ENCODE measurements at places on chromosomes 12 and 14.
A peak's percentile ranks its signal among the peaks of the same experiment; 100 is the strongest.

- DNase-seq = no peak
Observed at GRCh38 chr12:113762155-113762881, 203.8 kb downstream of the RBM19 start.

DNA sequence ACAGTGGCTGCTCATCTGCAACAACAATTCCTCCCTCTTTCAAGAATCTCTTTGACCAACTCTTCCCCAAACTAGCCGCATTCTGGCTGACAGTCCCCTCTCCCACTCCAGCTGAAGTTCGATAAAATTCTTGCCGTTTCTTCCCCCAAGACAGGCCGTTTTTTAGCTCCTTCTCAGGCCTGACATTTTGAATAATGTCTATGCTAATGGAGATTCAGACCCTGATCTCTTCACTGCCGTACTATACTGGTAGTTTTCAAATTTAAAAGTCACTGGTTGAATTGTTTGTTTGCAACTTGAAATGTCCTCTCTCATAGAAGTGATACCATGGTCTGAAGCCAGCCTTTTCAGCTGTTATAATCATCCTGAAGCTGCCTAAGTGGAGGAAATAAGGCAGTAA lies 65.9 kb upstream of the AMN1 start:
- no peak for DNase-seq

DNA sequence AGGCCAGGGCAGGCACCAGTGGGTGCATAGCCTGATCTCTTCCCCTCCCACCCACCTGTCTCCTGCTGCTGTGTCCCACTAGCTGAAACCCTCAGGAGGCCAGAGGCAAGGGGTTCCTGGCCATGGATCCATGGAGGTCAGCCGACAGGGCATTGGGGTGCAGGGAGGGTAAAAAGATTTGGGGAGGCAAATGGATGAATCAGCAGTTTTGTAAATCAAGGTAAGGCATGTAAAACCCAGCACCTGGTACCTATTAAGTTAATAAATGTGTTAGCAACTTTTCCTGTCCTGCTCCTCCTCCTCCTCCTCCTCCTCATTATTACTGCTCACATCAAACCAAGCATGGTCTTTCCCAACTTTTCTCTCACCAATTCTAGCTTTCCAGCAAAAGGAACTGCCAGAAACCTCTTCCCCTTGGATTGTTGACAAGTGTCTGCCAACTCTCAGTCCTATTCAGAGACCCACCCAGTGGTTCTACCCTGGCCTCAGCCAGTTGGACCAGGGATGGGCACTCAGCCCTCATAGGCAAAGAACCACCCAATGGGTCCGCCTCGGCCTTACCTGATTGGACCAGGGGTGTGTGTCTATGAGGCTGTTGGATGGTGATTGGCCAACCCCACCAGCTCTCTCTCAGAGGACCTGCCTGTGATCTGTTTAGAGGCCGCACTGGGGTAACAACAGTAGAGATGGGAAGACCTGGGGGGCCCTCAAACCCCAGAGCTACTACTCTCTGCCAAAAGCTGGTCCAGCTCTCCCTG lies 155.7 kb upstream of the GSC start:
- no peak for DNase-seq

- DNase-seq = no peak
Observed at GRCh38 chr12:9319842-9320173, 111.6 kb upstream of the PZP start.

DNA sequence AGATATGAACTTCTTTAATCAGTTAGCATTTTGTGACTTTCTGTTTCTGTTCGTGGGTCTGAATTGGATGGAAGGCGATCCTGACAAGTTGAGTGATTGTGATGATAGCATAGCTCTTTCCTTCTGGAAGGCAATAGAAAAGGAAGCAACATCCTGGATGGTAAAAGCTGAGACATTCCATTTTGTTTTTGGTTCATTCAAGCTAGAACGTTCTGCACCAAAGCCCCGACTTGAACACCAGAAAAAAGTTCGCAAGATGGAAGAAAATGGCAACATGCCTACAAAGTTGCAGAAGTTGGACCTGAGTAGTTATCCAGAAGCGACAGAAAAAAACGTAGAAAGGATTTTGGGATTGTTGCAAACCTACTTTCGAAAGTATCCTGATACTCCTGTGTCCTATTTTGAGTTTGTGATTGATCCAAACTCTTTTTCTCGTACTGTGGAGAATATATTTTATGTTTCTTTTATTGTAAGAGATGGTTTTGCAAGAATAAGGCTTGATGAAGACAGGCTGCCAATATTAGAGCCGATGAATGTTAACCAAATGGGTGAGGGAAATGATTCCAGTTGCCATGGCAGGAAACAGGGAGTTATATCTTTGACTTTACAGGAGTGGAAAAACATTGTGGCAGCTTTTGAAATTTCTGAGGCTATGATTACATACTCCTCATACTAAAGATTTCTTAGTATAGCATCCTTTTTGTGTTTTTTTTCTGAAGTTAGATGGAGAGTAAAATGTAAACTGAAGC lies 896 bp downstream of the EID3 start:
- no peak for DNase-seq

DNA sequence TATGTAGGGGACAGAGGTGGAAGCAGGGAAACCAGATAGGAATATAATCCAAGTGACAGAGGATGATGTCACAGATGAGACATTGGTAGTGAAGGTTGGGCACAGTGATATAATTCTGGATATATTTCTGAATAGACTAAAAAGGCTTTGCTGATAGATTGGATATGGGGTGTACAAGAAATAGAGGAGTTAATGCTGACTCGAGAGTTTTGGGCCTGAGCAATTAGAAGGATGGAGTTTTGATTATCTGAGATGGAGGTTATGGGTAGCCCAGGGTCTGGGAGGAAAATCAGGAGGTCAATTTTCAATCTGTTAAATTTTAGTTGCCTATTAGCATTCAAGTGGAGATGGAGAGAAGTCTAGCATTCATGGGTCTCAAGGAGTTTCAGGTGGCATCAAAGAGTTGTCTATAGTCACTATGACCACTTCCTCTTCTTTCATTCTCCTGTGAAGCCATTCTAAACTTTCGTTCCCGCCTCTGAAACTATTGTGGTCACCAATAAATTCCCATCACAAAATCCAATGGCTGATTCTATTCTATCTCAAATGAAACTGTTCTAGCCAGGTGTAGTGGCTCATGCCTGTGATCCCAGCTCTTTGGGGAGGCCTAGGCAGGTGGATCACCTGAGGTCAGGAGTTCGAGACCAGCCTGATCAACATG lies 10.6 kb upstream of the ANO6 start:
- no peak for DNase-seq

DNA sequence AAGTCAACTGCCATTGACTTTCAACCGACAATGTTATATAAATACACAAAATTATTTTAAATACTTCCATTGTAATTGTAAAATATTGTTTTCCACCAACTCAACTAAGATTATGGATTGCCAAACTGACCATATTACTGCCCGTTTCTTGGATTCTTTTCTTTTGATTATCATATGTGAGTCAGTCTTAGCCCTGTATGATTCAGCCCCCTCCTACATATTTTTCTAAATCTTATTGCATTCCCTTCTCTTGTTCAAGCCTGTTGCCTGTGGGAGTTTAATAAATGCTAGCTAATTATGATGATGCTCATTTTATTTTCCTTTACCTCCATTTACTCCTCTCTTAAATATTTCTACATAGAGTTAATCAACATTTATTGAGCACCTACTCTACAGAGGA lies 6.8 kb downstream of the RASSF9 start:
- no peak for DNase-seq

GRCh38 chr12:25263594-25263993 lies 12.9 kb upstream of the KRAS start:
- no peak for DNase-seq

GRCh38 chr14:98868866-98869265 lies 403.1 kb downstream of the BCL11B start:
- DNase-seq = no peak

GRCh38 chr14:94115058-94115591 lies 4.6 kb downstream of the IFI27 start:
- DNase-seq = no peak

DNA sequence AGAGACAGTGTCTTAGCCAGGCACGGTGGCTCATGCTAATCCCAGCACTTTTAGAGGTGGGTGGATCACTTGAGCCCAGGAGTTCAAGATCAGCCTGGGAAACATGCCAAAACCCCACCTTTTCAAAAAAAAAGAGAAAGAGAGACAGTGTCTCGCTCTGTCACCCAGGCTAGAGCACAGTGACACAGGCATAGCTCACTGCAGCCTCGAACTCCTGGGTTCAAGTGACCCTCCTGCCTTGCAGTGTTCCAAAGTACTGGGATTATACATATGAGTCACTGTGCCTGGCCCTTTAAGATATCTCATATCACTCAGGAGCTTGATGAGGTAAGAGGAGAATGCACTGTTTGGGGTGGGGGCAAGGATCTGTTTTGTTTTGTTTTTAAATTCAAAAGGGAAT lies 48.1 kb upstream of the LTBP2 start:
- DNase-seq = no peak

- DNase-seq = peak; percentile 35
Observed at GRCh38 chr12:123761841-123762714, at the start of gene DNAH10. TSS of gene DNAH10 (plus strand) at chr12:123762301. CDS start at chr12:123762337, 36 bp downstream.

DNA sequence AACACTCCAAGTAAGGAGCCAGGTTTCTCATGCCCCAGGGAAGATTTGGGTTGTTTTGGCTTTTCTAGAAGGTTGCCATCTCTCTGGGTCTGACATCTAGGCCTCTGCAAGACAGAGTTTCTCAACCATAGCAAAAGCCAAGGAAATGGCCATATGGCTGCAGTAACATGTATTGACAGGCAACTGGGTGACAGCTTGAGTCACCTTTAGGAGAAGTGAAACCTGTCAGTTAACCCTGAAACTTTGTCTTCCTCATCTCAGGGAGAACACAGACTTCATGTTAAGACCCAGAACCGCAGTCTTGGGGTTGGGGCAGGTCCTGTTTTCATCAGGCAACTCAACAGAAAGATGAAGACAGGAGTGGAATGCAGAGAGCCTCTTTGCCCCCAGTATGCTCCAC lies 46.0 kb upstream of the PLBD1 start:
- no peak for DNase-seq

DNA sequence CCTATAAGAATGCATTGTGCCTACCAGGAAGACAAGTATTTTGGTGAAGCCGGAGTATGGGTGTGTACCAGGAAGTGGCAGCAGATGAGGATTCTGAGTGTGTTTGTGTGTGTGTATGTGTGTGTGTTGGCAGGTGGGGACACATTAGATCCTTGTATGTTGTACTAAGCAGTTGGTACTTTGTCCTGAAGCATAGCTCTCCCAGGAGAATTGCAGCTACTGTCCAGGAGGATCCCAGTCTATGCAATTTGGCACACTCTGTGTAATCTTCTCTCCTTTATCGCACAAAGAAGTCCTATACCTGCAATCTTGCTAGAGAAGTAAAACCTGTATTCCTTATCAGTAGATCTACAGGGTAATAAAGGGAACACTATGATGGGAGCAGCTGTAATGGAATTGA lies 276.5 kb downstream of the PAWR start:
- no peak for DNase-seq

DNA sequence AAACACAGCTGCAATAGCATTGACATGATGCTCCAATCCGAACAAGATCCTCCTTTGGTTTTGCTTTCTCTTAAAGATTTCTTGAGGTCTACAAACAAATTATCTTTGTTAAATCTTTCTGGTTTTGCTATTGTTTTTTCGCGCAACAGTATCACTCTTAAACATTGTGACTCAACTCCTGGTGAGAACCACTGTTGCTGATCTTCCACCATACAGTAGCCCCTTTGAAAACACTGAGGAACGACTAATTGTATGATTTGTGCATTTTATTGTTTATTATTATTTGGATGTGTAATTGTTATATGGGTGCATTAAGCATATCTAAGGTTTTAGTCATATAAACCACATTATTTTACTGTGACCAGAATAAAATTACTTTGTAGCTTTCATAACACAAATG lies 282.8 kb downstream of the EGLN3 start:
- no peak for DNase-seq

DNA sequence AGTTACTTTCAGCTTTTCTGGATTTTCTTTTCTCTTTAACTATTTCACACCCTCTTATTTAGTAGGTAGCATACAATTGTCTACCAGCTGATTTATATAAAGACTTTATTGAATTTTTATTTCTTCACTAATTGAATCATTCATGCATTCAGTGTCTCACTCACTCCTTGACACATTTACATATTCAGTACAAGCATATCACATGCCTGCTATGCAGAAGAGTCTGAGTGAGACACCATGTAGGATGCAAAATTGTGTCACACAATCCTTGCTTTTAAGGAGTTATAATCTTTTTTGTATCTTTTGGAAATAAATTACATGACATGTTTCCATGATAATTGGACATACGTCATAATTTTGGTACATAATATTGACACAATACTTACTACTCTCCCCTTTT lies 83.0 kb downstream of the AKAP6 start:
- no peak for DNase-seq

- DNase-seq = no peak
Observed at GRCh38 chr12:89328151-89329030, 23.9 kb downstream of the DUSP6 start.

GRCh38 chr14:69693145-69693544 lies 73.8 kb upstream of the SRSF5 start:
- DNase-seq = no peak

DNA sequence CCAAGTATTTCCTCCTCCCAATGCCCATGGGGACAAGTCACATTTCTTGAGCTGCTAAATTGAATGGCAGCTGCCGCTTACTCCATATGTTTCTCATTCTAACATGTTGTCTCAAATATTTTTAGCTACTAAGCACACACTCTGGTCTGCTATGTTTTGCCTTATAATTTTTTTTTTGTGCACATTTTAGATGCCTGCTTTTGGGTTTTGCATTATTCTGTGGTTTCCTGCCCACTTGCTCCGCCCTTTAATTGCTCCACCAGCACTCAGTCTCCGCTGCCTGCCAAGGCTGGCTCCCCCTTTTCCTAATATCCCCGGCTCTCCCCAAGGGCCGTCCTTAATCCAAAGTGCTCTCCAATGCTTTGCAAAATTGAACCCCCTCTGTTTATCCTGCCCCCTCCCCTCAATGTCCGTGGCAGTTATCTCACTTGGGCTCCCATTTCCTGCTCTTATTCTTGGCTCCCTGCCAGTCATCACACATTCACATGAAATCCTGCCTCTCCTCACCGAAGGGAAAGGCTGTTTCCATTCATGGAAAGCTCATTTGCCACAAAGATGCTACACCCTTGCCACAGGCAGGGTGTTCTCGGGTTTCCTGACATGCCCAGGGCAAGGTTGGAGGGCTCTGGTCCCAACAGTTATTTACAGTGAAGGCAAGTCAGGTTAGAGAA lies 79.4 kb downstream of the C12orf75 start:
- DNase-seq = no peak

- no peak for DNase-seq
Observed at GRCh38 chr14:102230481-102231210, 74.3 kb downstream of the MOK start.

GRCh38 chr12:102961466-102961855 lies 4.0 kb downstream of the ASCL1 start:
- no peak for DNase-seq

- DNase-seq = no peak
Observed at GRCh38 chr12:49868952-49869815, 26.3 kb upstream of the BCDIN3D start.

All from activated CD4-positive, alpha-beta T cell treated with anti-CD3 and anti-CD28 coated beads, Interleukin-2, amount 50 U/mL, for 16 hours (primary cell).